A172 (cell line): ENCODE measurements at places on chromosomes 16 and 17.
A peak's percentile ranks its signal among the peaks of the same experiment; 100 is the strongest.

DNA sequence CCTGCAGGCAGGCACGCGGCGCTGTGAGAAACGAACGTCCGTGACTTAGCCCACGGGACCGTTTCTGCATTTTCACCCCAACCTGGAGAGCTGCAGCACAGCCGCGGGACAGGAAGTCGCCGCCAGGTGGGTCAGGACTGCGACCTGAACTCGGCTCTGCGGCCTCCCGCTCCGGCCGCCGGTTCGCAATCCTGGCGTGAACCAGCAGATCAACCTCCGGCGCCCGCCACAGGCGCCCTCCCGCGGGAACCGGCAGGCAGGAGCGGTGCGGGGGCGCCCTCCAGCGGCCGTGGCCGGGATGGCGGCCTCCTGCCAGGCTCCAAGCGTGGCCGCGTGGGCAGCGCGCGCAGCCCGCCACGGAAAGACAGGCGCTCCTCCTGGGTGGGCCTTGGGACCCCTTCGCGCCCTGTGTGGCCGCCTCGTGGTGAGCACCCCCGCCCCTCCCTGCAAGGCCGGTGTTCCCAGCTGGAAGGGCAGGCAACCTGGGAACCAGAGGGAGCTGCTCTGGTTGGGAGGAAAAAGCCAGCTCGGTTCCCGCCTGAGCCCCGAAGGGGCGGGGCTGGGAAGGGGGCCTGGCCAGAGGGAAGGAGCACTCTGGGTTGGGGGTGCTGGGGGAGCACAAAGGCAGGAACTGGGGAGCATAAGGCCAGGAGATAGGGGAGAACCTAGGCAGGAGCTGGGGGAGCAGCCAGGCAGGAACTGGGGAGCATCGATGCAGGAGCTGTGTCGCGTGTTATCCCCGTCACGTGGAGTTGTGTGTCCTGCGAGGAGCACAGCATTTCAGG lies 28.2 kb downstream of the ACTG1 start:
- DNase-seq, result peak; percentile 57

DNA sequence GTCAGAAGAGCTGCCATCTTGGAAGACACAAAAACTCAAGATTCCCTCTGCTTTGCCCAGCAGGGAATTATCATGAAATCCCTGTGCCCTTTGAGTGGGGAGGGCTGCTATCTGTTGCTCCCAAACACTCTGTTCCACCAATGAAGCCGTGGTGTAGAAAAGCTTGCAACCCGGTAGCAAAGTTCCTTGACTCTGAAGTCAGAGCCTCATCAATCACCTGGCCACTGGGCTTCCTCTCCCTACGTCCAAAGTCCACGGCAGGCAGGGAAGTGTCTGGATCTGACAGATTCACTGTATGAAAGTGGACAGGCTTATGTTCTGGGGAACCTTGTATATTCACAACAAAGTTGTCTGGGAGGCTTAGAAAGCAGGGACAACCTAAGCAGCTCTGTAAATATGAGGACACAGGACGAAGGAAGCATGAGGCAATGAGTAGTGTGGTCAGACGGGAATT lies 343.3 kb downstream of the SLC39A11 start:
- no peak for DNase-seq

GRCh38 chr17:65394811-65395472 lies 166.5 kb downstream of the AXIN2 start:
- DNase-seq, result no peak

DNA sequence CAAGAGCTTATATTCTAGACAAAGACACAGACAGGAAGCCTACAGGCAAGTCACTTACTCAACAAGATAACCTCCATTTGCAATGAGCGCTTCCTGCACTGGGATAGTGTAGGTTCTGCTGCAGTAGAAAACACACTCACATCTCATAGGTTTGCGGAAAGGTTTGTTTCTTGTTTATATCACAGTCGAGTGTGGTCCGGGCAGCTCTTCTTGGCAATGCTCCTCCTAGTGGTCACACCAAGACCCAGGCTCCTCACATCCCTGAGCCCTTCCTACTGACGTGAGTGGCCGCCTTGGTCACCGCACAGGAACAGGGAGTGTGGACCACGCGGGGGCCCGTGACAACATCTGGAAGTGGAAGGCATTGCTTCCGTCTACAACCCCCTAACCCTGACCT lies 48.0 kb upstream of the RBFOX3 start:
- peak; percentile 10 for DNase-seq

GRCh38 chr17:5365831-5366230 lies 53.6 kb downstream of the NUP88 start:
- no peak for DNase-seq

DNA sequence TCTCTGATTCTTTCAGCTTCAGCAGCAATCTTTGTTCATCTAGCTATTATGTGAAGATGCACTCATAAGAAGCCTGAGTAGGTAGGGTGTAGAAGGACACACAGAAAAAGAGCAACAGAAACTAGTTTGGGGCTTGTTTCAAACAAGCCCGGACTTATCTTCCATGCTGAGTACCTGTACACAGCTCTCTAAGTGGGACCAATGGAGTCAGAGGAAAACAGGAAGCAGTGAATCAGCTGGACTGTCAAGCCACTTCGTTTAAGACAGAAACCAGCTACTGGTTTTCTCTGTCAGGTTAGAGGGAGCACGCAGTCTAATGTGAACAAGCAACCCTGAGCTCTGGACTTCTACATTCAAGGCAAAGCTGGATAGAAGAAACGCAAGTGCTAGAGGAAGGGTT lies 16.0 kb downstream of the MAP2K6 start:
- peak; percentile 5 for DNase-seq

- DNase-seq, result peak; percentile 40
These were observed 555 bp downstream of the NUP88 start for GRCh38 chr17:5418858-5419355.

DNA sequence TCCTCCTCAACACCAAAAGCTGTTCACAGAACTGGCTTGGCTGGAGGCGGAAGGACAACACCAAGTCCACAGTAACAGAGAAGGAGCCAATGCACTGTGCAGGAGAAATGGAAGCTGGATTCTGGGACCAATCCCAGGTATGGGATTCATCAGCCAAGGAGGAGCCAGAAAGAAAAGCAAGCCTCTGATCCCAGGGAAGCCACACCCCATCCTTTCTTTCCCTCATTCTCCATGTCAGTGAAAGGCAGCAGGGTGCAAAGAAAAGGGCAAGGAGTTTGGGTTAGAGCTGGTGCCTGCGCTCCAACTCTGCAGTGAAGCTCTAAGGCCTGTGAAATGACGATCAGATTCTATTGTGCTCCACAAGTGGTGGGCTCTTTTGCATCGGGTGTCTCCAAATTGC lies 11.0 kb downstream of the DCAKD start:
- peak; percentile 52 for DNase-seq

DNA sequence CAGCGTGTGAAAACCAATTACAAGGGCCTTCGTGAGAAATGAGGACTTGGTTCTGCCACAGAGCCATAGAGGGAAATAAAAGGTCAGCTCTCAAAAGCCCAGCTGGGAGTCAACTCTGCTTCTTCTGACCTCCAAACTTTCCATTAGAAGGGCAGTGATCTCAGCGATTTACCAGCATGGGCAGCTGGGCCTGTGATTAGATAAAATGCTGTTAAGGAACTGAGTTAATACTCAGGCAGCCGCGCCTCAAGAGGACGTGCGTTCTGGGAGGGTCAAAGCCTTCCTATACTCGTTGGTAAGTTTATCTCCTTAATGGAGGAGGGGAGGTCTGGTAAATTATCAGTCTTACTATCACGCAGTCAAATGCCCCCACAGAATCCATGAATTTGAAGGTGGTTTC lies 480.2 kb upstream of the ERCC4 start:
- no peak for DNase-seq

DNA sequence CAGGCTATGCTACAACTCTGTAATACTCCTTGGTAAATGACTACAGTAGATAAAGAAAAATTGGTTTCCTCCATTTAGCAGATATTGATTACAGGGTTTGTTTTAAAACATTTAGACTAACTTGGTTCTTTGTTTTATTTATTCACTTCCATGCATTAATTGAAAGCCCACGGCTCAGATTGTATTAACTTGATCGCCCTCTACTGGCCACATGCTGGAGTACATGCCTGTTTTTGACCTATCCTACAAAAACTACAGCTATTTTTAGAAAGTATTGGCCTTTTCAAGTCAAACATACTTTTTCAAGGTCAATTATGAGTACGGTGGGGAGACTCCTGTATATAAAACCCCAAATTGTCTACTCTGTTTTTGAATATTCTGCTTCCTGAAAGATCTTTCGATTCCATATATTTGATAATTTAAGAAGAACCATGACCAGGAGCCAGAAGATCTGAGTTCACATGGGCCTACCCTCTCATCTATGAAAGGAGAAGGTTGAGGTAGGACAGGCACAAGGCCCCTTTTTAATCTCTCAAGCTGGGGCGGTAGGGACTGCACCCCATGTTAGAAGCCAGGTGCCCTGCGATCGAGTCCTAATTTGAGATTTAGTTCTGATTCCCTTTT lies 51.8 kb downstream of the CA10 start:
- DNase-seq, result peak; percentile 44

DNA sequence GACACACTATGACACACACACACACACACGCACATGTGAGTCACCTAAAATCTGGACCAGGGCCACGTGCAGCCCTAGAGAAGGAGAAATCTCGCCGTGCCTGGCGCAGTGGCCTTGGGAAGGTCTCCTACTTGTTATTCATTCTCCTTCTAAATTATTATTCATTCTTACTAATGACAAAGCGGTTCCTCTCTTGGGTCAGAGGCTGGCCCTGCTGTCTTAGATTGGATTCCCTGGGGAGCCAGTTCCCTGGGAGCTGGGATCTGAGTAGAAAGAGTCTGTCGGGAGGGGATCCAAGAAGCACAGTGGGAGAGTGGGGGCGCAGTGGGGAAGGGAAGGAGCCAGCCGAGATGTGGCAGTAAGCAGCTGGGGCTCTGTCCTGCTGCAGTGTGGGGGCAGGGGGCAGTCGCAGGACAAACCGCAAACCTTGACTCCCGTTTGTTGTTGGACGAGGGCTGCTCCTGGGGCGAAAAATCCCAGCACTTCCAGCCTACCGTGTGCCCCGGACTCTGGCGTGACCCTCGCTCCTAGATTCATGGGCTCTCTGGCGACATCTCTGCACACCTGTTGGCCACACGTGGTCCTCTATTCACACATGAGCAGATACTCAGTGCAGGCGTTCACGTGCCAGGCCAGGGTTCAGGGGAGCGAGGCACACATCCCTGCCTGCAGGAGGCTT lies 18.7 kb upstream of the JPH3 start:
- DNase-seq, result peak; percentile 29

DNA sequence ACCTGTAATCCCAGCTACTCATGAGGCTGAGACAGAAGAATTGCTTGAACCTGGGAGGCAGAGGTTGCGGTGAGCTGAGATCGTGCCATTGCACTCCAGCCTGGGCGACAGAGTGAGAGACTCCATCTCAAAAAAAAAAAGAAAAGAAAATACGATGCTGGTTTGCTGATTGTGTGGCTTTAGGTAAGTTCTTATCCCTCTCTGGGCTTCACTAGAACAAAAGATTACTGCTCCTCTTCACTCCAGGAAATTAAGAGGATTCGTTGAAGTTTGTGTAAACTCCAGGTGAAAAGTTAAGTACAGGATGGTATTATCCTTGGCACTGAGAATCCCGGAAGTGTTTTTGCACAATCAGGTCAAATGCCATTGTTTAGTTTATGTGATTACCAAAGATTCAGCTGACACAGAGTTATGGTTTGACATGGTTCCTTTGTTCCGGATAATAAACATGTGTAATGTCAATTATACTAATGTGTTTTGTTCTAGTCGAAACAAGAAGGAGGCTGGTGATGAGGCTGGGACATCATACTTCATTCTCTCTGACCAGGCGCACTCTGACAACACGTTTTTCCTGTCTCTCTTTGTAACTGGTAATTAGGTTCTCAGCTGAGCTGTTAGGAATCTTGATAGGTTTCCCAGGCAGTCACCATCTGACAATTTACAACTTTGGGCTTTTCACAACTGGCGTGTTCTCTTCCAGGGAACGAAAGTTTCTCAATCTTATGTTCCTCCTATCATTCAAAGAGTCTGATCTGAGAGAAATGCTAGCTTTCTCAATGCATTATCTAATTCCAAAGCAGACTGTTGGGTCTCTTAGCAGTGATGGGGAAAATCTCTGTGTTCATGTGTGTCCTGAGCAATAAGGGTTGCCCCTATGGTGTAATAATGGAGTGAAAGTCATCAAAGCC lies 10.8 kb upstream of the TAOK1 start:
- DNase-seq, result no peak

- DNase-seq, result peak; percentile 89
These were observed 7.6 kb downstream of the SGCA start for GRCh38 chr17:50173335-50173941.

DNA sequence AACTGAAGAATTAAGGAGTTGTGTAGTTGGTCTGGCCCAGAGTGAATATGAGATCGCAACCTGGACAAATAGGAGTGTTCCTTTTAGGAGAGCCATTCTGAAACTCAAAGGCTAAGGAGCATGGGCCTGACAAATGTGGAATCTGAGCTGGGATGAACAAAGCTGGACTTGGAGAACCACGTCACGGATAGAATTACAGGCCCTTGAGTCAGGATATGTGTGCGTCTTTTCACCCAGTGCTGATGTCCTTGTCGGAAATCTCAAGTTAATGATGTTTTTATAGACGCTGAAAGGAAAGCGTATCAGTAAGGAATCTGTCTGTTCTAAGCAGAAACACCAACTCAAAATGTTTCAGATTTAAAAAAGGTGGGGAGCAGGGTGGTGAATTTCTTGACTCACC lies 173.8 kb upstream of the ZKSCAN2 start:
- DNase-seq, result no peak

GRCh38 chr16:66299349-66299748 lies 67.1 kb upstream of the CDH5 start:
- no peak for DNase-seq

GRCh38 chr16:53911513-53911912 lies 207.6 kb downstream of the FTO start:
- DNase-seq, result no peak

- no peak for DNase-seq
These were observed 153.4 kb downstream of the CLEC16A start for GRCh38 chr16:11097787-11098167.

DNA sequence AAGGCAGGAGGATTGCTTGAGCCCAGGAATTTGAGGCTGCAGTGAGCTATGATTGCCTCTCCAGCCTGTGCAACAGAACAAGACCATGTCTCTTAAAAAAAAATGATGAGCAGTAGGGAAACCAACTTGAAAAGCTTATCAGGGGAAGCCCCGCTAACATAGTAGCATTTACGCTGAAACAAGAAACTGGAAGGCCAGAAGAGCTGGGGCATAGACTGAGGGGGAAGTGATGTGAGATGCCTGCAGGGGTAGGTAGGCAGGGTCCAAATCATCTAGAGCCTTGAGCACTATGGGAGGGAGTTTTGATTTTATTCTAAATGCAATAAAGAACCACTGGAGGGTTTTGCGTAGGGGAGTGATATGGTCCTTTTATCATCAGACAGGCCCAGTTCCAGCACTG lies 139.3 kb downstream of the CYB561 start:
- DNase-seq, result no peak

DNA sequence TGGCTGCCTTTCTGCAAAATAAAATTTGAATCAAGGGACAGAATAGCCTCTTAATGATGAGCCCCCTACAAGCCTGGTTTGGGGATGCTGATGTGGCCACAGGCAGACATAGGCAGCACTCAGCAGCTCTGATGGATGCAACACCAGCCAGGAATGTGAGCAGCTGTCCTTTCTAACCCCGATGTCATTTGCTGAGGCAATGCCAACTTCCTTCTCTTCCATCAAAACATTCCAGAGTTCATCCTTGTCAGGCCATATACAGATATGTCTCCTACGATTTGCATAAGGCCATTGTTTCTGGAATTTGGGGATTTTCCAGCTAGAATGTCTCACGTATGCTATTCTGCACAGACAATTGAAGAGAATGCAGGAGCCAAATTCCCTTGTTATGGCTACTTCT lies 52.1 kb upstream of the MYOCD start:
- no peak for DNase-seq
